ENCODE measurements at places on chromosomes 12 and 14. TPM values are rescaled to one million over a fixed set of nuclear protein-coding genes. Genes with fewer than 3 reads are reported as not detected.
A peak's percentile ranks its signal among the peaks of the same experiment; 100 is the strongest.

The LRRC43 gene
- 4.0 TPM for total RNA-seq

GRCh38 chr12:27244689-27245488 lies 803 bp downstream of the STK38L start:
- H3K36me3 ChIP-seq: no peaks in the 10 kb centered on the region
- H3K27me3 ChIP-seq: no peaks in the 10 kb centered on the region
- peaks cover 25% of the 10 kb centered on the region for H3K4me1 ChIP-seq
- peak overlapping the region; percentile 82 for H3K4me3 ChIP-seq

DNA sequence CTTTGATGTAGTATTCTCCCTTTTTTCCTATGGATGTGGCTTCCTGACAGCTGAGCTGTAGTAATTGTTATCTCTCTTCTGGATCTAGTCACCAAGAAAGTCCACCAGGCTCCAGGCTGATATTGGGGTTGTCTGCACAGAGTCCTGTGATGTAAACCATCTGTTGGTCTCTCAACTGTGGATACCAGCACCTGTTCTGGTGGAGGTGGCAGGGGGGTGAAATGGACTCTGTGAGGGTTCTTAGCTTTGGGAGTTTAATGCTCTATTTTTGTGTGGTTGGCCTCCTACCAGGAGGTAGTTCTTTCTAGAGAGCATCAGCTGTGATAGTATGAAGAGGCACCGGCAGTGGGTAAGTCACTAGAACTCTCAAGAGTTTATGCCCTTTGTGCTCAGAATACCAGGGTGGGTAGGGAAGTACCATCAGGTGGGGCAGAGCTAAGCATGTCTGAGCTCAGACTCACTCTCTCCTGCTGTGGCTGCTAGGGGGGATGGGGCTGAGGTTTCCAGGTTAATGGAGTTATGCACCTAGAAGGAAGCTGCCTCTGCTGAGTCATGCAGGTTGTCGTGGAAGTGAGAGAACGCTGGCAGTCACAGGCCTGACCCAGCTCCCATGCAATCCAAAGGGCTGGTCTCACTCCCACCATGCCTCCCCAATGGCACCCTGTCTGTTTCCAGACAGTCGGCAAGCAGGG lies 3.0 kb upstream of the TAS2R14 start:
- H3K36me3 ChIP-seq: no peaks in the 10 kb centered on the region
- no peak overlapping the region for H3K4me3 ChIP-seq
- no peak overlapping the region for H3K27ac ChIP-seq
- no peak for DNase-seq

The RD3L gene
- total RNA-seq: not detected

DNA sequence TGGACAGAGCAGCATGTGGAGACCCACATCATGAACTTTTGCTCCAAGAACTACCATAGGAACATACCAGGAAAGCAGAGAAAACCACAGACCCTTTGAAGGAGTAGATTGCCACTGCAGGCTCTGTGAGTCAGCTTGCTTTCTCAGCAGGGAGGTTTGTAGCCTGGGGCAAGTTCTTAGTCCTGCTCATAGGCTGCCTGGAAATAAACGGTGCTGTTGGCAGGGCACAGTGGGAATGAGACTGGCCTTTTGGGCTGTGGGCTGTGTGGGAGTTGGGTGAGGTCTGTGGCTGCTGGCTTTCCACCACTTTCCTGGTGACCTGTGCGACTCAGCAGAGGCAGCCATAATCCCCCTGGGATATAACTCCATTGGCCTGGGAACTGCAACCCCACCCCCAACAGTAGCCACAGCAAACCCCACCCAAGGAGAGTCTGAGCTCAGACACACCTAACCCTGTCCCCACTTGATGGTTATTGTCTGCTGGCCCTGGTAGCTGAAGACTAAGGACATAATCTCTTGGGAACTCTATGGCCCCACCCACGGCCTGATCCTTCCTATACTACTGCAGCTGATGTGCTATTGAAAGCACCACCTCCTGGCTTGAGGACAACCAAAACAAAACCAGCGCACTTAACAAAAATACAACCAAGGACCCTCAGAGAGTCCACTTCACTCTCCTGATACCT lies 192.1 kb upstream of the GARIN6 start:
- no peak overlapping the region for H3K27ac ChIP-seq
- H3K4me1 ChIP-seq: no peaks in the 10 kb centered on the region
- no peak for DNase-seq
- no peak overlapping the region for H3K4me3 ChIP-seq

DNA sequence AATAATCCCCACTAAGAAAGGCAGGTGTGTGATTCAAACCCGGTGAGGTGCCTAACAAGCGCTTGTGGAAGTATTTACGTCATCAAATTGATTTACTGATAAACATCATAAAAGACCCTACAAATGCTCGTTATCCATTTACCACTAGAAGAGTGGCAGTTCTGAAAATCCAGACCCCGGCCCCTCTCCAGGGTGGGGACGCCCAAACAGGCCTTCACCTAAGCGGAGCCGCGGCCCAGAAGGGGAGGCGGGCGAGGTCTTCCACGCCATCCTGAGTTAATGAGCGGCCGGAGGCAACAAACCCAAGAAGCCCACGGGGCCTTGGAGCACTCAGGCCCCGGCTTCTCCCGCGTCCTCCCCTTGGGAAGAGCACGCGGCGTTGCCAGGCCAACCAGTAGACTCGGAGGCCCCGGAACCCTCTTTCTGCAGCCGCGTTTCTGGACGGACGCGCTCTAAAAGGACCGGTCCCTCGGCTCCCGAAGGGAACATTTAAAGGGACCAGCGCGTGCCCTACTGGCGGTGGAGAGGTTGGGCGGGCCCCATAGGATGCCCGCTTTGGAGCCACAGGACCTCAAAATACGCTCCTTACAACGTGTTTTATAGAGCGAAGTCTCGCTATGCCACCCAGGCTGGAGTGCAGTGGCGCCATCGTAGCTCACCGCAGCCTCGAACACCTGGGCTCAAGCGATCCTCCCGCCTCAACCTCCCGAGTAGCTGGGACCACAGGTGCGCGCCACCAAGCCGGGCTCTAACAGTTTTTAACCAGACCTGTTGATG lies 3.5 kb downstream of the PTPN21 start:
- peak overlapping the region; percentile 64 for H3K4me3 ChIP-seq
- no peaks in the 10 kb centered on the region for H3K27me3 ChIP-seq
- H3K27ac ChIP-seq: peak overlapping the region; percentile 32
- DNase-seq: peak; percentile 90
- H3K36me3 ChIP-seq: no peaks in the 10 kb centered on the region

DNA sequence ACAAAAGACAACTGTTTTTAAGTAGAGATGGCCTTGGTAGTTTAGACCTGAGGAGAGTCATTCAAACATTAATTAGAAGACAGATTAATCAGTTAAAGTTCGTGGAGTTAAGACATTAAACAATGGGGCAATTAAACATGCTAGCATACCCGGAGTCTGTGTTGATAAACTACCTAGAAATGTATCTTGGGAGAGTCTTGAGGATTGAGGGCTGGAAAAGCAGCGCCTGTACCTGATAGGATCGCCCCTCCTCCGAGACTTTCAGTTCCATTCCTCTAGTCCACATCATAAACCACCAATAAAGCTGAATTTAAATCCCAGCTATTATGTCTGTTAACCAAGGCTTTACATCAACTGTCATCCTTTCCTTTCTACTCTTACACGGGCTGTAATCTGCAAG lies 1.0 kb upstream of the KRAS start:
- peak overlapping the region; percentile 93 for H3K27ac ChIP-seq
- H3K4me1 ChIP-seq: peaks cover 15% of the 10 kb centered on the region
- no peaks in the 10 kb centered on the region for H3K27me3 ChIP-seq

The RNF34 gene
- total RNA-seq: 22.1 TPM

GRCh38 chr12:52390739-52391617 lies 5.5 kb upstream of the KRT84 start:
- no peak for DNase-seq
- no peaks in the 10 kb centered on the region for H3K27me3 ChIP-seq
- no peaks in the 10 kb centered on the region for H3K36me3 ChIP-seq

The LRRC10 gene
- not detected for total RNA-seq

DNA sequence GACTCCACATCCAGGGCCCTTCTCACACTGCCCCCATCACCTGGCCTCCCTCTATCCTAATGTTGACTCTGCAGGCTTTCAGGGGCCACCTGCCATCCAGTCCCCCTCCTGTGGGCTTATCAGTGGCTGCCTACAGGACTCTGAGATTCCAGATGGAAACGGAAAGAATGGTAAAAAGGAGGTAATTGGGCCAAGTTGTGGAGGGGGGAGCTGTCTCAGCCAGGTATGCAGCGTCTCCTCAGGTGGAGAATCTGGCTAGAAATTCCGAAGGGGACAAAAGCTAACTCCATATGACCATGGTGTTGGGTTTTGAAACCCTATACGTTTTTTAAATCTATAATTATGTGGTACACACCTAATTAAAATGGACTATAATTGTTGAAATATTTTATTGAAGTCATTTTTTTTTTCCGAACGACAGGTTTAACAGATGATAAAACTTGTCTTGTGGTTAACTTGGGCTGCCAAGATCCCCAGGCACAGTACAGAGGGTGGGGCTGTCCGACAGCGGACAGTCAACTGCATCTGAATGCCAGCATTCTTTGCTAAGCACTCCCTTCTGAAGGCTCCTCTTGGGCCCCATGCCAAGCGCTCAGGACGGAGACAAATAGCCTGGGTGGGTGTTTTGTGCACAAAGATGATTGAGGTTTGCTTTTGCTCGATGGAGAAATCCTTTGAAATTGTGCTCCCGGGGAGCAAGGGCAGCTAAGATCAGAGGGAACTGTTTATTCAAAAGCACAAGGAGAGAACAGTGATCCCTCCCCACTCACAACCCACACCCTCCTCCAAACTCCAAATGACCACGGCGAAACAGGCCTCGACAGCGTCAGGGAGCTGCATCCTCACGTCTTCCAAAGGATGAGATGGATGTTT lies 365.6 kb downstream of the BCL11B start:
- H3K4me3 ChIP-seq: no peak overlapping the region
- H3K36me3 ChIP-seq: no peaks in the 10 kb centered on the region
- no peak overlapping the region for H3K27ac ChIP-seq
- no peaks in the 10 kb centered on the region for H3K27me3 ChIP-seq

DNA sequence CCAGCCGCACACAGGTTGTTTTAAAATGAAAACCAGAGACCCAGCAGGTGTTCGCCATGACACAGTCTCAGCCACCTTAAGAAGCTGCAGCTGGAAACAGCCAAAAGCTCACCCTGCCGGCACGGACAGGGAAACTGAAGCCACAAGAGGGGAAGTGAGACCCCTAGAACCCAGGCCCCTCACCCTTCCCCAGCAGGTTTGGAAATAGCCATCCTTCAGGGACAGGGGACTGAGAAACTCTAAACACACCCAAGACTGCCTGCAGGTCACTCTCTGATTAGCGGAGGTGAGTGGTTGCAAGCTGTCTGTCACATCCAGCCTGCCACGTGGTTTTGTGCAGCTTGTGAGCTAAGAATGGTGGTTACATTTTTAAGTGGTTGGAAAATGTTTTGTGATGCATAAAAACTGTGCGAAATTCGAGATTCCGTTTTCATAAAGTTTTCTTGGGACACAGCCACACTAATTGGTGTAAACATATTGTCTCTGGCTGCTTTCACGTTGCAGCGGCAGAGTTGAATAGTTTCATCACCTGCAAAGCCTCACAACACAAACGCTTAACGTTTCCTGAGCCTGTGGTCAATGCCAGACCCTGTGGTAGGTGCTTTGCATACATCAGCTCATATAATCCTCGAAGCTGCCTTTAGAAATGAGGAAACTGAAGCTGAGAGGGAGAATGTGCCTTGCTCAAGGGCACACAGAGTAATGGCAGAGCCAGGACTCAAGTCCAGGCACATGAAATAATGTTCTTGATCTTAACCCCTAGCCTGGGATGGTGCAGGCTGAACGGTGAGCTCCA lies 1.7 kb upstream of the SELPLG start:
- peaks cover 82% of the 10 kb centered on the region for H3K4me1 ChIP-seq
- no peaks in the 10 kb centered on the region for H3K27me3 ChIP-seq
- DNase-seq: no peak

DNA sequence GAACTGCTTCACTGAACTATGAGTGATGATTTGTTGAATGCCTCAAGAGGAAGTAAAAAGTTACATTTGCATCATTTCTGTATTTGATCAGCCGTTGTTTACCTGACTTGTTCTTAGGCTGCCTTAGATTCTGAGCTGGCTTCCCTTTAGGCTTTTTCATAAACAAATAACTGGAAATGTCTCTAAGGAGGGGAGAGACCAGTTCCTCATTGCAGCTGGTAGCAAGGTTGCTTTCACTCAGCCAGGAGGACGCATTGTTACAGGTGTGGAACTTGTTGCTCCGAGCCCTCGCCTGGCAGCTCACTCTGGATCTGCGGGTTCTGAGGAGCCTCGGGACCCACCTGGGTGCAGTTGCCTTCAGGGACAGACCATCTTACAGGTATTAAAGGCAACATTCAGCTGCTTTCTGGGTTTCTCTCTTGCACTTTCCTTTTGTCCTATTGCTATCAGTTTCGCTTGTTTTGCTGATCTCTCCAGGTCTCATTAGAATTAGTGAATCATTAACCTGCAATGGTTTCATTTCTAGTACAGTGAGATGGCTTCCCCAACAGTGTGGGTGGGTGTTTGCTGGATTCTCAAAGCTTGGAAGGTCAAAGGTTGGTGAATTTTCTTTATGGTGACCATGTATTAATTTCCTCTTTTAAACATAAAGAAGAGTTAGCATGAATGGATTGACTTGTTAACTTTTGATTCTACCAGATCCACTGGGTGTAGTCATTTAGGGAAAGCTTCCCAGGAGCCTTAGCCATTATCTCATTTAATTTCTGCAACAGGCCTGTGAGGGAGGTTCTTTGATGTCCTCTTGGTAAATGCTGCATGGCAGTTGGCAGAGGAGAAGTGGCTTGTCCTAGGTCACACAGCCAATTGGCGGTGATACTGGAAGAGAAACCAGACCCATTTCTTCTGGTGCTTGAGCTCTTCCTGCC lies at the start of gene PLEKHG7:
Gene PLEKHG7 (plus strand): TSS at position 236 of the 926 bp plus-strand sequence. CDS start 3,643 bp downstream, outside the sequence.
- H3K27me3 ChIP-seq: no peaks in the 10 kb centered on the region
- peak within 1 kb of the TSS; percentile 27 for H3K4me3 ChIP-seq
- H3K4me1 ChIP-seq: peaks cover 10% of the 10 kb centered on the region
- H3K27ac ChIP-seq: peak within 1 kb of the TSS; percentile 27

- H3K36me3 ChIP-seq: peaks cover 11% of the 10 kb centered on the region
- H3K4me3 ChIP-seq: no peak overlapping the region
- DNase-seq: no peak
- no peak overlapping the region for H3K27ac ChIP-seq
Measured at GRCh38 chr12:116964054-116965050, 53.6 kb downstream of the FBXW8 start.

Measured in upper lobe of left lung (tissue), 6 donors.